Stimulated activated CD8-positive, alpha-beta memory T cell treated with anti-CD3 and anti-CD28 coated beads, Interleukin-15, amount 100 ng/mL, for 1 hour (primary cell): ENCODE measurements at places on chromosomes 11 and 22.

DNA sequence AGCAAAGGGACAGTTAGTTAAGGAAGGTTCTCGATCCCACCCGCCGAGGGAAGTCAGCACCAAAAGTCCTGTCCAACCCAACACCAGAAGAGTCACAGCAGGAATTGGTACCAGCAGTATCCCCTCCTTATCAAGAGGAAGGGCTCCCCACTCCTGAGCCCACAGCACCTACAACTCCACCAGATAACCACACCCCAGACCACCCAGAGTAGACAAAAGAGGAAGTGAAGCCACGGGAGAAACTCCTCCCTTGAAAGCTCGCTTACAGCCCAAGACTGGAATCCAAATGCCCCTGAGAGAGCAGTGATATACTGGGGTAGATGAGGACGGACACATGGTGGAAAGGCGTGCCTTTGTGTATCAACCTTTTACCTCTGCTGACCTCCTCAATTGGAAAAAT lies 7.3 kb upstream of the CD5 start:
- no peak for DNase-seq

GRCh38 chr11:811446-812245 lies 1.9 kb downstream of the RPLP2 start:
- DNase-seq = no peak

- DNase-seq = no peak
Observed at GRCh38 chr11:35714882-35715627, 52.5 kb downstream of the TRIM44 start.

- DNase-seq = no peak
Observed at GRCh38 chr11:44179173-44179572, 83.7 kb downstream of the EXT2 start.

- DNase-seq = no peak
Observed at GRCh38 chr11:87660926-87661660, 514.1 kb downstream of the RAB38 start.
